ENCODE measurements at places on chromosomes 13 and 19. TPM values are rescaled to one million over a fixed set of nuclear protein-coding genes. Genes with fewer than 3 reads are reported as not detected.

Gene NEK5
- total RNA-seq, result not detected

Gene SELENOV
- total RNA-seq, result not detected

Gene TMEM255B
- total RNA-seq, result 1.1 TPM

Gene RNF113B
- total RNA-seq, result not detected

Gene CD209
- total RNA-seq, result not detected

Gene ALOX5AP
- total RNA-seq, result 4.7 TPM

Gene NKG7
- not detected for total RNA-seq

Gene IGFL3
- not detected for total RNA-seq

Gene SIGLEC6
- not detected for total RNA-seq

Gene MBD3L1
- not detected for total RNA-seq

Gene KBTBD7
- 2.6 TPM for total RNA-seq

Gene APLP1
- 97.1 TPM for total RNA-seq
